ENCODE measurements at places on chromosomes 5 and 9.

DNA sequence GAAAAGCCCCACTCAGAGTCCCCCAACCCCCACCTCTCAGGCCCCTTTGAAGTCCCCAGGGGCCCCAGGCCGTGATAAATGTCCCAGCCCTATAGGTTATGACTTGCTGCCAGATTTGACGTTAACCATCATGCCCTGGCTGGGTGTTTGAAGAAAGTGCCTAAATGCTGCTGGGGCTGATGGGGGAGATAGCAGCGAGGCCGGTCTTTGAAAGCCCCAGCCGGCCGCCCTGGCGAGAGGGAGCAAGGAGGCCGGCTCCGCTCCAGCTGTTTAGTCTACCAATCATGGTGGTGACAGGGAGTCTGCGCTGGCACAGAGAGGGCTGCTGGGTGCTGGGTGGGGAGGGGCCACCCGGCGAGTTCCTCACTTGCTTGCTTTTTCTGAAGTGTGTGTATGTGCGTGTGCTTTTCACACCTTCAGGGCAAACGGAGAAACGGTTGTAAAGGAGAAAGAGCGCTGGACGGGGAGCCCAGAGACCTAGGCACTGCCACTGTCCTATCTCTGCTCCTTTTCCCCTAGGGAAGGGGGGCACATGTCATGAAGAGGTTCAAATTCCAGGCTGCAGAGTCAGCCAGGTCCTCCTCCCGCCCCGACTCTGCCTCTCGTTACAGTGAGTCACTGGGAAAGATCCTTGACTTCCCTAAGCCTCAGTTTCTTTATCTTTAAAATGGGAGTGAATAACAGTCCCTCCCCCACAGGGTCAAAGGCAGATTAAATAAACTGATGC, 126.1 kb upstream of the HAND1 start:
- no peak for DNase-seq

DNA sequence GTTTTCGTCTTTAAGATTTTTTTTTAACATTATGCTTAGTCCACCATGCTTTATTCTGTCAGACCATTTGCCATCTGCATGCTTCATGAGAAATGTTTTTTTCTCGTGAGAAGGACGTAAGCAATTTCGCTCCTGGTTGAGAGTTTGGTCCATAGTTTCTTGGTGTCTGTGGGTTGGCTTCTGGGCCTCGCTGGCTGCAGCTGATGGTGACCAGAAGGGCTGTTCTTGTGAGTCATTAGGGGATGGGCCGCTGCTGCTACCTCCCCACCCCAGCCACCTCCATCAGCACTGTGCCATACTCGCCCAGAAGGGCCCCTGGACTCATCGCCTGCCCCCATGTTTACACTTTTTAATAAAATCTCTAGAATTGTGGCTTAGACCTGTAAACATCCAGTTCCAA, 11.4 kb downstream of the SYK start:
- DNase-seq = no peak

- DNase-seq = peak; percentile 25
These were observed 64.5 kb downstream of the STARD4 start for GRCh38 chr5:111447822-111448221.

DNA sequence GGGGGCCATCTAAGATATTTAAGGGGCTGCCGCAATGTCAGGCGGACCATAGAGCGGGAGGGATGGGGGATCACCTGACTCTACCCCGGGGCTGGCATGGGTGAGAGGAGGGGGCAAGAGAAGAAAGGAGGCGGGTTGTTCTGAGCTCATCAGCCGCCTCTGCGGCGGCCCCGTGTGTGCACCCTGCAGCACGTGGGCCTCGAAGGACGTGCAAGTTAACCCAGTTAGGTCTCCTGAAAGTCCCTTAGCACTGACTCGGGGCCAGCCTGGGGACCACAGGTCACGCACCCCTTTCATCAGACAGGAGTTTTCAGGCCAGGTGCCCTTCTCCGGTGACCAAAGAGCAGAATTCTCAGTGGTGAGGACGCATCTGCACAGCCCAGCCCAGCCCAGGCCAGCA, 58.0 kb downstream of the UBE2QL1 start:
- no peak for DNase-seq

- DNase-seq = no peak
These were observed 168.4 kb downstream of the MSX2 start for GRCh38 chr5:174892742-174893141.

DNA sequence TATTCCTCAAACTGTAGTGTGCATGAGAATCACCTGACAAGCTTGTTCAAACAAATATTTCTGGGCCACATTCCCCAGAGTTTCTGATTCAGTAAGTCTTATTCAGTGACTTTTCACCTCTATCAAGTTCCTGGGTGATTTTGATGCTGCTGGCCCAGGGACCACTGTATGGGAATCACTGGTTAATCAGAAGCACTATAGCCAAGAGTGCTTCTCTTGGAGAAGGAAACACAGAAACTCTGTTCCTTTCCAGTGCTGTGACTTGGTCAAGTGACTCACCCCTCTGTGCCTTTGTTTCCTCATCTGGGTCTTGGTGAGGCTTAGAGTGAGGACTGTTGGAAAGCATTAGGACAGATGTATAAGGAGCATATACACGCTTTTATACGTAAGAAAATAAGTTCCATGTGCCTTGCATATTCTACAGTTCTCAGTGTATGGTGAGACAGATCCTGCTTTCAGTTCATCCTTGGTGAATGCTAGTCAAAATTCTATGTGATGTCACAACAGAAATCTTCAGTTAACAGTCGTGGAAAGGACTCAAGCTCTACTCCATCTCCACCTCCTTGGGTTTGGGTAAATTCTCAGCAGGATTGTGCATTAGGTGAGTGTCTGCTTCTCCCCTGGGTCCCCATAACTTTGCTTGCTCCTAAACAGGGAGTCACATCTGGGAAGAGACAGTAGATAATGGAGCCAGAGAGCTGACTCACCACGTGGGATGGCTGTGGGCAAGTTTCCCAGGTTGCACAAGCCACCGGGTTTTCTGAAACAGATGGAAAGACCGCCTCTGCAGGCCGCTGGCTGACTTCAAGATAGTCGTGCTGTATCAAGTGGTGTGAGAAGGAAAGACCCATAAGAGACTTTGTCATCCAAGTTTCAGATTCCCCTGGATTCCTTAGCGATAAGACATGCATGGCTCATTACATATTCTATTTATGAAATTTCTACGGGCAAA, 117.0 kb downstream of the NXNL2 start:
- no peak for DNase-seq

GRCh38 chr5:142074006-142074405, 34.6 kb upstream of the NDFIP1 start:
- DNase-seq = no peak

DNA sequence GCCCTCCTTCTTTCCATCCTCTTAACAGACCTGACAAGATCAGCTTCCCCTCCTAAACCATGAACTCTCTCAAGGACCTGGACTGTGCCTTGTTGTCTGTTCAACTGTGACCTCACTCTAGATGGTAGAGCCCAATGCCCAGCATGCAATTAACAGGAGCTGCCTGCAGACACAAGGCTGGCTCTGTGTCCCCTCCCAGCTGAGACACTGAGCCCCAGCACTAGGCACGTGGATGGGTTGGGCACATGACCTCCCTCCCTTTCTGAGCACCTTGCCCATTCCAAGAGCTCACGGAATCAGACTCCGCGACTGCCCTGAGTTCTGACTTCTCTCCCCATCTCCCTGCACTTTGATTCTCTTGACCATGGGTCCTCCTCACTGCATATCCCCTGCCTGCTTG, 93.5 kb upstream of the LRRTM2 start:
- DNase-seq = no peak

GRCh38 chr5:122985954-122986721, 50.4 kb downstream of the PPIC start:
- DNase-seq = no peak

DNA sequence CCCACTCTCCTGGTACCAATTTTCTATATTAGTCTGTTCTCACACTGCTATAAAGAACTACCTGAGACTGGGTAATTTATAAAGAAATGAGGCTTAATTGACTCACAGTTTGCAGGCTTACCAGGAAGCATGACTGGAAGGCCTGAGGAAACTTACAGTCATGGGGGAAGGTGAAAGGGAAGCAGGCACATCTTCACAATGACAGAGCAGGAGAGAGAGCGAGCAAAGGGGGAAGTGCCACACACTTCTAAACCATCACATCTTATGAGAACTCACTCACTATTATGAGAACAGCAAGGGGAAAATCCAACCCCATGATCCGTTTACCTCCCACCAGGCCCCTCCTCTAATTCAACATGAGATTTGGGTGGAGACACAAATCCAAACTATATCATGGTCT, 72.2 kb downstream of the ATG10 start:
- DNase-seq = no peak

- DNase-seq = no peak
These were observed 2.1 kb upstream of the OGN start for GRCh38 chr9:92406477-92406876.

DNA sequence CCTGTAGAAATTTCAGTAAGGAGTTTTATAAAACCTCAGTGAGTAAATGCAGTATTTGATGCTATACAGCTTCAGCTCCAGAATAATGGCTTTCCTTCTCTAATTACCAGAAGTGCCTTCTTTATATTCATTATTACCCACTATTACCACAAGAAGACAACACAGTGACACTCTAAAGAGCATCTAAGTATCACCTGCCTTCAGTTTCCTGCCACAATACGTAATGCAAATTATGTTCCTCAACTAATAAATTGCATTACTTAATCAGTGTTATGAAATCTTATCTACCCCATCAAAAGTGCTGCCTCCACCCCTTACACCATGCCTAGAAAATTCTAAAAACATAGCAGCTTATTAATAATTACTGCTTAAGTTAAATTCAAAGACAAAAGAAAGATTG, 91.9 kb downstream of the TRPM6 start:
- no peak for DNase-seq

GRCh38 chr5:147737921-147738320, 44.6 kb downstream of the JAKMIP2 start:
- DNase-seq = no peak

GRCh38 chr5:10166392-10166791, 83.3 kb downstream of the ATPSCKMT start:
- DNase-seq = no peak

DNA sequence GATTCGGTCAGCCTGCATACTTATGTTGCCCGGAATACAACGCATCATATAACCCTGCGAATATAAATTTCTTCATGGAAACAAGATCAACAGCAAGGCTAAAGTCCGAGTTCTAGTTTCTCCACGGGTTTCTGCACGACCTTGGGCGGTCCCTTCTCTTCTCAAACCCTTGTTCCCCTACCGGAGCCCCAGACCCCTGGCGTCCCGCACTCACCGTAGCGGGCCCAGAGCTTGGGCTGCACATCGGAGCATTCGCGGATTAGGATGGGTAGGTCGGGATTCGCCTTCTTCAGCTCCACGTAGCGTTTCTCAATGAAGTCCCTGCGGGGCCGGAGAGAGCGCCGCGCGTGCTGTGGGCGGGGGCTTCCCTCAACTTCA, 399 bp downstream of the NDUFA2 start:
- DNase-seq = no peak

DNA sequence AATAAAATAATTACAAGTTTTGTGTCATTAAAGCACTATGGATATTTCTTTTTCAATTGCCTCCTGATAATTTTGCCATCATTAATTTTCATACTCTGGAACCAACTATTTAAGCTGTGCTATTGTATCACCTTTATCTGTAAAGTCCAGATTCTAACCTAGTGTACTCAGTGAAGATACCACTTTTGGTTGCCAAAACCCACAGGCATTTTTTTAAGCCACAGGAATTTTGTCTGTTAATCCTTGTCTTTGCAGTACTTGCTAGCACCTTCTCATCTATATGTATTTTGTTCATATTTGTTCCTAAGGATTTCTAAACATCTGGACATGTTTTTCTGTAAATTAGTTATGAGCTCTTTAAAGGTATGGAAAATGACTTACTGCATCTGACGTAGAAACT, 481.4 kb upstream of the DAB2 start:
- no peak for DNase-seq

DNA sequence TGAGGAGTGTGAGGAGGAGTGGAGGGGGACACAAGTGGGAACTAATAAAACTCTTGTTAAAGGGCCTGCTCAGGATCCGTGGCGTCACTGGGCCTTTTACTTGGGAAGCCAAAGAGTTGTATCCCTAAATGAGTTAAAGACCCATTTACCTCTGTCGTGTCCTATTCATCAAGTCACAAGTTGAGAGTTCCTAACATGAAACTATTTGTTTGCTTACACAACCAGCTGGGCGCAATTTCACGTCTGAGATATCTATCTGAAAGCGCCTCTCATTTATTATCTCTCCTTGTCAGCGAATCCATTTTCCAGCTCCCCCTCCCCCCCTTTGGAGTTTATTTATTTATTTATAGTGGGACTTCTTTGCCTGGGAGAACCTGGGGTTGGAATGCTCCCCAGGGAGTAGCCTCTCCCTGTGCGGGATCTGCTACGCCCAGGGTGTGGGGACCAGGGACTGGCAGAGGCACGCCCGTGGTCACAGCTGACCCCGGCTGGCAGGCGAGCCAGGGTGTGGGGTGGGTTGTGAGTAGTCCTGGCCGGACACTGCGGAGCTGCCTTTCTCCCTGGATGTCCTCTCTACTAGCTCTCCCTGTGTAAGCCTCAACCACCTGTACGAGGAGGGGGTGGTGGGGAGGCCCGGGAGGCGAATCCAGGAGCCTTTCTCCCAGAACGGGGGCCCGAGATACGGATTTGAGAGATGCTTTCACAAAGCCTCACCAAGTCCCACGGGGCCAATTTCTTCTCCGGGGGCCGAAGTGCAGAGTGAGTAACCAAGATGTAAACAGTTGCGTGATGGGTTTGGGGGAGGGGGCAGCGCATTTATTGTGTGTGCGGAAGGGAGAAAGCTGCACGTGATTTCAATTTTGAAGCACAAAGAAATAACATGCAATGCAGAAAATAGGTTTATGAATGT, 15.3 kb downstream of the NR2F1 start:
- no peak for DNase-seq

GRCh38 chr9:131583836-131584555, 38.7 kb downstream of the PRRT1B start:
- no peak for DNase-seq

GRCh38 chr9:297104-297972, 82.7 kb downstream of the DOCK8 start:
- no peak for DNase-seq

DNA sequence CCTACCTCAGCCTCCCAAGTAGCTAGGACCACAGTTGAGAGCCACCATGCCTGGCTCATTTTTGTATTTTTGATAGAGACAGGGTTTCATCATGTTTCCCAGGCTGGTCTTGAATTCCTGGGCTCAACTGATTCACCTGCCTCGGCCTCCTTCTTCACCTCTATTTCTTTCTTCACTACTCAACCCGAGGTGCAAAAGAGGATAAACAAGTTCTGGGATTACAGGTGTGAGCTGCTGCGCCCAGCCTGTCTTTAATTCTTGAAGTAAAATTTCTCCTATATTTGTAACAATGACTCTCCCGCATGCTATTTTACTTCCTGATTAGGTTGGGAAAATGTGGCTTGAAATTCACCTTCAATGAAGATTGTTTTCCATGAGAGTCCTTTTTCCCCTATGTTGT, 46.4 kb downstream of the CAST start:
- DNase-seq = no peak

DNA sequence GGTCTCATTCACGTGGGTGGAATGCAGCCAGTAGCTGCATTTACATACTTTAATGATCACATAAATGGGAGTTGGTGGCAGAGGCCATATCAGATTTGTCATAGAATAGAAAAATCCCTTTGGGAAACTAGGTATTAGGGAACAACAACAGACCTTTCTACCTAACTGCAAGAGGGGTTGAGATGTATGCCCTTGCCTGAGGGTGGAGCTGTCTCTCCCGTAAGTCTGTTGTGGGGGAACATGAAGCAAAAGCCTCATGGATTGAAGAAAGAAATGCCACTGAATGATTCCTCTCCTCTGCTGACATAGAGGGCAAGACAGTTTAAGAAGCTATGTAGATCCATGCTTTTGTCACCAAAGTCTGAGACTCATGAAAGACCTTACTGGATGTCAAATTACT, 461.3 kb downstream of the SPOCK1 start:
- DNase-seq = no peak

GRCh38 chr5:87605663-87606062, 192.9 kb upstream of the CCNH start:
- DNase-seq = no peak
